ENCODE measurements at places on chromosomes 1 and 21. TPM values are rescaled to one million over a fixed set of nuclear protein-coding genes. Genes with fewer than 3 reads are reported as not detected.

GRCh38 chr1:79312438-79312837 lies 305.9 kb upstream of the ADGRL4 start:
- no peak for DNase-seq

DNA sequence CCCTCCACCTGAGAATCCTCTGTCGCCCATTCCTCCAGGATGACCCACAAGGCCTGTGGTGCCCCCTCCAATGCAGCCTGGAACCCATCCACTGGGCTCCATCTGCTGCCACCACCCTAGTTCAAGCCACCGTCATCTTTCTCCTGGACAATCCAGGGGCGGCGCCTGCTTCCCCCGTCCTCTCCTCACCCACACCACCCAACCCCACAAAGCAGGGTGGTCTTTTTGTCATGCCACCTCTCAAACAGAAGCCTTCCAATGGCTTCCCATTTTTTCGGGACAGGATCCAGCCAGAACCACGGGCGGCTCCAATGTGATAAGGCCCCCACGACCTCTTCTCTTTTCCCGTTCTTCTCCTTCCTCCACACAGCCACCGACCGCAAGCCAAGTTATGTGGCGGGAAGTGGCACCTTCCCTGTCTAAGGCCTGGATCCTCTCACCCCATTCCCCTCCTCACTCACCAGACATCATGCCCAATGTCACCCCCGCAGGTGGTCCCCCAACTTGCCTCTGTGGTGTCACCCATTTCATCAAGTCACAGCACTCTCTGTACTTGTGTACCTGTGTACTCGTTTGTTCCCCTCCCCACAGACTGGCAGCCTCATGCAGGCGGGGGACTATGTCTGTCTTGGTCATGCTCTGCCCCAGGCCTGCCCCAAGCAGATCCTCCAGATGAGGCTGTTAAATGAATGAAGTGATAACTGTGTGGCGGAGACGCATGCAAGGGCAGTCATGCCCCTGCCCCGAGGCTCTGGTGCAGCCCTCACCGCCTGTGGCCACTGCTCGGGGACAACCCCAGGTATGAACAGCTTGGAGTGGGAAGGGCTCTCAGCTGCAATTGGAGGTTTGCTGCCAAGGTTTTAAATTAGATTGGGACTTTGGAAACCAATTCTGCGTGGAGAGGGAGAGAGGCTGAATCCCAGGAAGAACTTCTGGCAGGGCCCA lies 11.0 kb downstream of the UBXN11 start:
- DNase-seq: no peak

The CD101 gene
- 0.44 TPM for total RNA-seq

The ATP5PO gene
- 154 TPM for total RNA-seq

The GNAT2 gene
- total RNA-seq: not detected

All from foreskin keratinocyte (primary cell).